ENCODE measurements at places on chromosomes 5 and 9. TPM values are rescaled to one million over a fixed set of nuclear protein-coding genes. Genes with fewer than 3 reads are reported as not detected.

The CDH9 gene
- total RNA-seq: 0.14 TPM

The GARIN3 gene
- not detected for total RNA-seq

The LYRM7 gene
- 13.6 TPM for total RNA-seq

The TERT gene
- 5.6 TPM for total RNA-seq

The ZNF454 gene
- 0.26 TPM for total RNA-seq

The AJM1 gene
- total RNA-seq: 3.3 TPM

The LCN15 gene
- total RNA-seq: not detected

The PCDHB11 gene
- total RNA-seq: 3.6 TPM

The ORM2 gene
- not detected for total RNA-seq

The MEGF10 gene
- total RNA-seq: 96.1 TPM

The CCDC183 gene
- 0.93 TPM for total RNA-seq

The TLR4 gene
- 1.3 TPM for total RNA-seq

The FAM151B gene
- 2.0 TPM for total RNA-seq

The FBP2 gene
- not detected for total RNA-seq
